ENCODE measurements at places on chromosomes 4 and X.

GRCh38 chrX:20325786-20326388 is 59.2 kb upstream of the RPS6KA3 start:
- DNase-seq, result no peak

GRCh38 chr4:133152330-133152821 is 3.3 kb downstream of the PCDH10 start:
- DNase-seq, result no peak

DNA sequence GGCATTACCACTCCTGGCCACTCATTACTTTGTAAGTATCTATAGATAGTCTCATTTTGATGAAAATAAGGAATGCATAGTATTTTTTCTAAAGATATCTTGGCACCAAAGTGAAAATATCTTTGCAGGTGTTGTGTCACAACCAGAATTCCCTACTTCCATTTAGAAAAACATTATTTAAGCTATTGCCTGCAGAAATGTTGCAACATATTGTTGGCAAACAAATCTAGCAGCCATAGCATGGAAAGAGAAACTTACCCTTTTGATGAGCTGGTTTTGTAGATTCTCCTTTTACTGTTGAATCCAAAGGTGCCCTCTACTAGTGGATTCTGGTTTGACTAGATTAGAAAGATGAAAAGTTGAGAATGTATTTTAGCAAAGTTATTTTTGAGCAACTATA is 138.8 kb downstream of the AREG start:
- DNase-seq, result no peak

- no peak for DNase-seq
Observed at GRCh38 chrX:149641835-149642234, 10.2 kb upstream of the TMEM185A start.

DNA sequence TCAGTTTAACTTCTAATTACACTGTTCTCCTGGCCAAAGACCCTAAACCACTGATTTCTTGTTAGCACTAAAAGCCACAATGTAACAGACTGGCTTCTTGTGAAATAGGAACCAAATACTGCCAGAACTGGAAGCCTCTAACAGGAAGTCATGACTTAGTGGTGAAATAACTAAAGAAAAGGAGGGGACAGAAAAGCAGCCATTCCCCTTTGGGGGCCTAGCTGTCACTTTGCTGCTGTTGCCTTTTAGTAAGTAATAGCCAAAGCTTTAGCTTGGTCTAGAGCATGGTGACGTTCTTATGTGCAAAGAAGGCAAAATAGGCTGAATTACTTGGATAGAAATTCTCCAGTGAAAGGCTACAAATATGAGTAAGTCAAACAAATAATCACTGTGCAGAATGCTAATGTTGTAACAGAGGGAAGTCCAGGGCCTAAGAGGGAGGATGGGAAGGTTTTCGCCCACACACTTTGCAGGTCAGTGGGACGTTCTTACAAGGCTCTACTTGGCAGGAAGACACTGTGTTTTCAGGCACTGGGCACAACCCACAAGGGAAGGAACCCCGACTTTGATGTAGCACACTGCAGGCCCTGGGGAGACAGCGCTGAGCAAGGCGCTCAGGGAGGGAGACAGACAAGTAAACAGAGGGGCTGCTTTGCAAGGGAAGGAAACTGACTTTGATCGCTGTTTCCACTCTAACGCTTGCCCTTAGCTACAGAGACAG is 16.7 kb downstream of the GAB3 start:
- no peak for DNase-seq

- DNase-seq, result no peak
Observed at GRCh38 chrX:132712350-132712749, 223.5 kb upstream of the MBNL3 start.
